ENCODE measurements at places on chromosomes 16 and 17.

- DNase-seq: peak; percentile 85
Measured at GRCh38 chr17:42180922-42181850, at the start of gene KCNH4. TSS of gene KCNH4 (minus strand) at chr17:42181142. CDS start at chr17:42180945, 197 bp downstream.

DNA sequence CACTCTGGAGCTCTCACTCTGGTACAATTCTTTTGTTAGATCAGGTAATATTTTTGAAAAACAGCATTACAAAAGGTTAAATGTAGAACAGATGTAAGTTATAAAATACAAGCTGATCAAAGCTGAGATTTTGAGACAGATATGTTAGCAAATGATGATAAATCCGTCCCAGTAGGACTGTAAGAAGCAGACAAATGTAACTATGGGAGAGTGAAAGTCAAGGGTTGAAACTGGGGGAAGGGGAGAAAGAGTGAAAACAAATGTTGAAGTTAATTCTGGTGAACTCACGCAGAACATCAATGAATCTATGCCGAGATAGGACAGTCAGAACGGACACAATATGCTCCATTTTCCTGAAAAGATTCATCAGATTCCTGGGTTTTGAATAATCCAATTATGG, 298.9 kb upstream of the IRX5 start:
- no peak for DNase-seq

GRCh38 chr17:49637050-49637449, 40.8 kb downstream of the SPOP start:
- no peak for DNase-seq

GRCh38 chr17:33945646-33946546, 309.2 kb upstream of the CCL2 start:
- no peak for DNase-seq

DNA sequence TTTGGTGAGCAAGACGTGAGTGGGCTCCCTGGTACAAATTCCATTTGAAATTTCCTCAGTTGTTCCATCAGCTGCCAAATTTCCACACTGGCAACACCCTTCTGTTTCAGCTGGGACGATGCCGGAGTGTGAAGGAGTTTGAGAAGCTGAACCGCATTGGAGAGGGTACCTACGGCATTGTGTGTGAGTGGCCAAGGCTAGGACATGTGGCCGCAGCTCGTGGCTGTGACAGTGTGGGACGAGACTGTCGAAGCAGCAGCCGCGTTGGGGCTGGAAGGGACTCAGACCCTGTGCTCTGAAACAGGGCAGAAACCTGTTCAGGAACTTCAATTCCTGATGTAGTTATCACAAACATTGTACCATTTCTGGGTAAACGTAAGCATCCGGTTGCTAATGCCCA, 2.7 kb downstream of the CDK10 start:
- DNase-seq: no peak

DNA sequence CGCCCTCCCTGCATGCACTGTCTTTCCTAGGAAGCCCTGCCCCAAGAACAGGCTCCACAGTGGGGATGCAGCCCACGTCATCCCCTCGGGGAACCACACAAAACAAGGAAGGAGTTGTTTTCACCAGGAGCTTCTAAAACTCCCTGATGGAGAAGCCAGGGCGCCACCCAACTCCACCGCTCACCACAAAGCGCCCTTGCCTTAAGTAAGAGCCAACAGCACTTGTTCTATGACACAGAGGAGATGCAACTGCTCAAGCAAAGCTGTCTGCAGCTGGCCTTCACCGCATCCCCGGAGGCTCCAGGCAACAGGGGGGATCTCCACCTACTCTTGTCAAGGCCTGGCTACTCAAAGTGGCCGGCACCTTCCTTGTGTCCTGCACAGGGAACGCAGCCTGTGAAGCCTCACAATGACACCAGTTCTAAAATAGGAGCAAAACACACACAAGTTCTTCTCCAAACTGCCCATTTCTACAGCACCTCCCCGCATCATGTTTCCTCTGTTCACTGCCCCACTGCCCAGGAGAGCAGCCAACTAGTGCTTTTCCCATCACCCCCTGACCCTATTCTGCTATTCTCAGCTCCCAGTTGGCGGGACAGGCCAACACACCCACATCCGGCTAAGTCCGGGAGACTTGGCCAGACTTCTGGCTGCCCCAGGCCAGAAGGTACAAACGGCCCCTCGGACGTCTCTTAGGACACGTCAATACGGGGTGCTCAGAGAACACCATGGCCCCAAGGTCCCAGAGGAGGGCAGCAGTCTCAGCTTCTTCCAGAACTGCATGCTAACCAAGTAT, 24.2 kb downstream of the MPG start:
- DNase-seq: no peak

DNA sequence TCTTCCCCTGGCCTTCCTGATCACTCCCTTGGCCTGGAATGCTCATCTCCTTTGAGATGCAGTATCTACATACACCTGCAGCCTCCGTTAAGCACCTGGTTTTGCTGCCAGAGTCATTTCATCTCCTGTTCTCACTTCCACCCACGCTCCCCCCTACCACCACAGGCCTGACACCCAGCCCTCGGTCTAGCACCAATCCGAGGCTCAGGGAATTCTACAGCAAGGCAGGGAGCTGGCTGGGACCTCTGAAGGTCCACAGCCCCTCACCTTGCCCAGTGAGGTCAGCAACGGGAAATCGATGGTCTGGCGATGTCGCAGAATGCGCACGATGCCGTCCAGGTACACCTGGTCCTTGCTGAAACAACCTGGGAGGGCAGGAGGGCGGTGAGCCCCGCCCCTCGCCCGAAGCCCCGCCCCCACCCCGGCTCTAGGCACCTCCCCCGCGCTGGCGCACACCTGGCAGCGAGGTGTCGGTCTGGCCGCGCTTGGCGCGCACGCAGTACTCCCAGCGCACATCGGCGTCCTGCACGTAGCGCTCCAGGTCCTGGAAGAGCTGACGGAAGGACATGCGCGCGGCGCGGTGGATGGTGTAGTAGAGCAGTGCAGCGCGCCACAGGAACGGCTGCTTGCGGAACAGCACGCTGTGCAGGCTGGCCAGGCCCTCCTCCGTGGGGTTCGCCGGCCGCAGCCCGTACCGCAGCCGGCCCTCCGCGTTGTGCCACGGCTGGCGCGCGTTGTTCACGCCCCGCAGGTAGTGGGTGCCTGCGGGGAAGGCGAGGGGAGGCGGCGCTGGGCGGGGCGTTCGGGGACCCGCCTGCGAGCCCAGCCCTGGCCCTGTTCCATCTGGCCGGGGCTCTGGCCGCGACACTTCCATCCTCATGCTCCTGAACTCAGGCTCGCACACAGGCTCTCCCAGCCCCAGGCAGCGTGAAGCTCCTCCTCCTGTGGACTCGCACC, 5.7 kb downstream of the MATCAP1 start:
- peak; percentile 59 for DNase-seq

DNA sequence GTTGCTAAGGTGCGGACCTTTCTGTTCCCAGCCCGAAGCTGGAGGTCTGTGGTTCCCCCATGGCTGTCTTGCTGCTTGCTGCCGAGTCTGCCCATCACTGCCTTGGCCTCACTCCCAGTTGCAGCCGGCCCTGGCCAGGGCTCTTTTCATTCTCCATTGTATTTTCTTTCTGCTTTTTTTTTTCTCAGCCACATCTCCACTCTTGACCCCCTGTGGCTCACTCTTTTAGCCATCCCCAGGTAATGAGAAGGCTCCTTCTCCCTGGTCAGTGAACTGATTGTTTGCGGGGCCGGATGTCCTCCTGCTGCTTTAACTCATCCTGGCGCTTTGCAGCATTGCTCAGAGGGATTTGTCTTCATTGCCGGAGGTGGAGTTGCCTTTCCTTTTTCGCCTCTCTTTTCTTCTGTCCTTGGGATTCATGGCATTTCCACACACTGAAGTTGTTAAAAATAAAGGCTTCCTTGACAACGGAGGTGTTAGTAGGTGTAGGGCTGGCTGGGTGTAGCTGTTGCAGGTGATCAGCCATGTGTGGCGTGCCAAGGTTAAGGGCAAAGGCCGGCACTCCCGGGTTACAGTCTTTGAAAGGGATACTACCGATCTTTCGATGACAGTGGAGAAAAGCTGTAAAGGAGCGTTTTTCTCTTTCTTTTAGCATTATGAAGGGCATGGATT, 34.1 kb downstream of the MAP2K6 start:
- DNase-seq: no peak

DNA sequence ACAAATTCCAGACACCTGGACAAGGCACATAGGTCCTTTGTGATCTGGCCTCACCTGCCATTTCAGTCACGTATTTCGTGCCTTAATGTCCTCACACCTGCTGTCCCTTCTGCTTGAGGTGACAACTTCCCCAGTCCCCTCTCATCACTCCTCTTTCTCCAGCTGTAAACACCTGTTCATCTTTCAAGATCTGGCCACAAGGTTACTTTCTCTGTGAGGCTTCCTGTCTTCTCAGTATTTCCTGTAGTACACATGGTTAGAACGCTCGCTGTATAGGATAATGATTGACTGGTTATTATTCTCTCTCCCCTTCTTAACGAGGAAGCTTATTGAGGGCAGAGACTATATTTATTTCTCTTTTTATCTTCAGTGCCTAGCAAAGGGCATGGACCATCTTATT, 74.5 kb upstream of the PMFBP1 start:
- DNase-seq: no peak

GRCh38 chr17:47878203-47879027, 17.6 kb upstream of the SP2 start:
- DNase-seq: no peak

- DNase-seq: no peak
Measured at GRCh38 chr16:2464333-2464732, 4.4 kb downstream of the TEDC2 start.

GRCh38 chr17:8965394-8966168, at the start of gene PIK3R5:
TSS of gene PIK3R5 (minus strand) at chr17:8965707. CDS start at chr17:8911494, 54,213 bp downstream.
- peak; percentile 76 for DNase-seq

DNA sequence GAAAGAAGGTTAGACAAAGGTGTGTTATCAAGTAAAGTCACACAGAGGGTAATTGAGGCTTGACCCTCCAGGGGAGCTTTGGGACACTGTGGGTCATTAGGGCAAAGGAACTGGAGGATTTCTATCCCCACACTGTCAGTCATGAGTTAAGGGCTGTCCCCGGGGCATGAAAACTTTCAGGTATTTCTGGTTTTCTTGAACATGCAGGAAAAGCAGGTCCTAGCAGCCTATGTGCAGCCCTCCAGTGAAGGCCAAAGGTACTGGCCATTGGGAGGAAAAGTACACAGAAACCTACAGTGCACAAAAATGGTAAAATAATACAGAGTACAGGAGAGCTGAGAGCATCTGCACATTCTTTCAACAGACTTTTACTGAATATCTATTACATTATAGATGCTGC, 44.4 kb upstream of the SCNN1B start:
- DNase-seq: no peak

- no peak for DNase-seq
Measured at GRCh38 chr17:40909755-40910154, 24.7 kb upstream of the KRT20 start.

DNA sequence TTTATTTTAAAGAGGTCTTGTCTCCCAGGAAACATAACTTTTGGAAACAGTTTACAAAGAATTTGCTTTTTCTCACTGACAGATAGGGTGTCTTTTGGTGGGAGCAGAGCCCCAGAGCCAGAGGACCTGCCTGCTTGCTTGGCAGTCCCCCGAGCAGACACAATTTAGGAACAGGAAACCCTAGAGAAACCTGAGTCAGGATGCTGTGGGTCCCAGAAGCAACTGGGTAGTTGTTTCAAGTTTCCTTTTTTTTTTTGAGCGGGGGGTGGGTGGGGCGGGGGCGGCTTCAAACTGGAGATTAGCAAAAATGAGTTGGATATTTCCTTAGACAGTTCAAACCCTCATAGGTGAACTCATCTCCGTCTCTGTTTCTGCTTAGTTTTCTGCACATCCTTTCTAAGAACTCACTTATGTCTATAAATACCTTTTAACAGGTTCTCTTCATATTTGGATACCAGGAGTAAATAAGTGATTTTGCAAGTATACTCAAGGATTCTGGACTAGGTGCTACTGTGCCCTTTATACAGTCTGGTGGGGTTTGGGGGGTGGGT, 135.1 kb downstream of the PRKCA start:
- no peak for DNase-seq

DNA sequence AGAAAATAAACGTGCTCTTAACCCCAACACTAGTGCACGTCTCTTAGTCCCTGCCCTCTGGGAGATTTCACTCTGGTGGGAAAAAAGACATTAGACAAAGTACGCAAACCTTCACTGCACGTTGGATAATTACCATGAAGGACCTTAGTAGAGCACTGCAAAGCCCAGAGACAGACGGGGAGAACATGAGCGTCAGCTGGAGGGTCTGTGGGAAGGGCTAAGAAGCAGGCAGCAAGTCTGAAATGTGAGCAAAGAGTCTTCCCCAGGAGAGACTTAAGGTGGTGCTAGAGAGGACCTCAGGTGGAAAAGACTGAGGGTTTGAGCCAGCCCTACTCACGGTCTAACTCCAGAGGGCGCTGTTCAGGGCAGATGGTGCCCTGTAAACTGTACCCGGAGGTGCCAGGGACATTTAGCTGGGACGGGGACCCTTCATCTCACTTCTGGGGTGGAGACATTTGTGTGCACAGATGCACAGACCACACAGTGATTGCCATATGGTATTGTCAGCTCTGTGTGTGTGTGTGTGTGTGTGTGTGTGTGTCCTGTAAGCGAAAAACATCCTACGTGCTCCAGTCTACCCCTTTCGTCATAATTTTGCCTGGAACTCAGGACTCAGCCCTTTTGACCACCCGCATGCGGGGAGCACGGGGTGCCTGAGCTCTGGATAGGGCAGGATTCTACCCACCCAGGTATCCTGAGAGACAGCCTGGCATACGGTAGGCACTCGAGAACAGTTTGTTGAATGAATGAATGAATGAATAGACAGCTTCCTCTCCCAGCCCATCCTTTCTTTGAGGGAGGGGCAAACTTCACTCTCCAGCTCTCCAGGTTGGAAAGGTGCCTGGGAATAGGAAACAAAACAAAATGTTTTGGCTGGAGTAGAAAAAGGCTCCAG, 10.1 kb upstream of the STAC2 start:
- peak; percentile 80 for DNase-seq

- no peak for DNase-seq
Measured at GRCh38 chr17:50529849-50530248, 2.7 kb upstream of the EPN3 start.

DNA sequence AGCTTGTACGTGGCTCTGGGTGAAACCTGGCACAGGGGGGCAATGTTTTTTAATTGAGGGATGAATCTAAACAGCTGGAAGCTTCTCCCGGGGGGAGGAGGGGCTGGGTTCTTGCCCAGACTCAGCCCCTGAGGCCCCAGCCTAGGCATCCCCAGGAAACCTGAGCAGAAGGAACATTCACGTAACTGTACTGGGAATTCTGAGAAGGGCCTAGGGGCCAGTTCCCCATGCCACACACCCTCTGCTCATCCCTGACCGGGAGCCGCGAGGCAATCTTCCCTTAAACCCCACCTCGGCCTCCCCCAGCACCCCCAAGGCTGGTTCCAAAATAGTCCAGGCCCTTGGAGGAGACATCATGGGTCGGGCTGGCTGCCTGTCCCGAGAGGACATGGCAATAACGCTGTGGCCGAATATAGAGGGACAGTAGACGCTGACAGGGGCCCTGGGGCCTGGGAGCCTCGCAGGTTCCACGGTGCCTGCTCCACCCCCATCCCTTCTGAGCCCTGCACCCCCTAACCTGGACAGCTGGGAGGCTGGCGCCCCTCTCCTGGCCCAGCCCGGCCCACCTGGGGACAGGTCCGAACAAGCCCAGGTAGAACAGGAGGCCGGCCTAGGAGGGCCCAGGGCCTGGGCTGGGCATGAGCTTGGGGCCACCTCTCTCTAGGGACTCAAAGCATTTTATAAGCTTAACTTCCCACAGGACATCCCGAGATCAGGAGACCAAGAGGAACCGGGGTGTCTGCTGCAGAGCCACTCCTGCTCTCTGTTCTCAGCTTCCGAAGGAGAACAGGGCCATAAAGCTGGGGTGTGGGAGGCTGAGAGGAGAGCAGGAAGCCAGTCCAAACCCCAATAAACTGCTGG, 83.2 kb upstream of the TOB1 start:
- DNase-seq: no peak

- DNase-seq: no peak
Measured at GRCh38 chr16:69367980-69368379, 16.4 kb upstream of the TMED6 start.

- DNase-seq: no peak
Measured at GRCh38 chr16:55051571-55052347, 121.1 kb downstream of the IRX5 start.

Measured in HEK293T (cell line).